ENCODE measurements at places on chromosomes 7 and 10.

- DNase-seq = no peak
Observed at GRCh38 chr10:86449926-86450558, 71.5 kb downstream of the WAPL start.

DNA sequence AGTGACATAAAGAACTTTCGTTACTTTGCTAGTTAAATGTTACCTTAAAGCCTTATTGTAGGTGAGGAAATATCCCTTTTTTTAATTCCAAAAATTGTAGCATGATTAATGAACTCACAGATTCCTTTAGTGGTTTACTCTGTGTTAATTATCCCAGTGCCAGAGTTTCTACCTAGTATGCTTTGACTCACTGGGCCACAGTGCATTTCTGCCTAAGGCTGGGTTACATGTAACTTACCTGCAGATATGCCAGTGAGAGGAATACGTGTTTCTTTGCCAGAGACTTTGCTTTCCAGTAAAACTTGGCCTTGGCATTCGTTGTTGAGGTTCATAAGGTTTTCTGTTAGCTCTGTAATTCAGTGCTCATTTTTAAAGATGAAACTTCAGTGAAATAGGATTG, 380.8 kb upstream of the LRGUK start:
- no peak for DNase-seq

DNA sequence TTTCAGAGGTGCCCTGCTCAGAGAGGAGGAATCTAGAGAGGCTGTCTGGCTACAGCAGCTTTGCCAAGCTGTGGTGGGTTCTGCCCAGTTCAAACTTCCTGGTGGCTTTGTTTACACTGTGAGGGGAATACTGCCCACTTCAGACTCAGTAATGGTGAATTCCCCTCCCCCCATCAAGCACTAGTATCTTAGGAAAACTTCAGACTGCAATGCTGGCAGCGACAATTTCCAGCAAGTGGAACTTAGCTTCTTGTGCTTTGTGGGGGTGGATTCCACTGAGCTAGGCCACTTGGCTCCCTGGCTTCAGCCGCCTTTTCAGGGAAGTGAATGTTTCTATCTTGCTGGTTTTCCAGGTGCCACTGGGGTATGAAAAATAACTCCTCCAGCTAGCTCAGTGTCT, 42.8 kb downstream of the CYP2C8 start:
- DNase-seq = no peak

GRCh38 chr10:69009360-69009759, 20.8 kb downstream of the KIFBP start:
- DNase-seq = no peak

DNA sequence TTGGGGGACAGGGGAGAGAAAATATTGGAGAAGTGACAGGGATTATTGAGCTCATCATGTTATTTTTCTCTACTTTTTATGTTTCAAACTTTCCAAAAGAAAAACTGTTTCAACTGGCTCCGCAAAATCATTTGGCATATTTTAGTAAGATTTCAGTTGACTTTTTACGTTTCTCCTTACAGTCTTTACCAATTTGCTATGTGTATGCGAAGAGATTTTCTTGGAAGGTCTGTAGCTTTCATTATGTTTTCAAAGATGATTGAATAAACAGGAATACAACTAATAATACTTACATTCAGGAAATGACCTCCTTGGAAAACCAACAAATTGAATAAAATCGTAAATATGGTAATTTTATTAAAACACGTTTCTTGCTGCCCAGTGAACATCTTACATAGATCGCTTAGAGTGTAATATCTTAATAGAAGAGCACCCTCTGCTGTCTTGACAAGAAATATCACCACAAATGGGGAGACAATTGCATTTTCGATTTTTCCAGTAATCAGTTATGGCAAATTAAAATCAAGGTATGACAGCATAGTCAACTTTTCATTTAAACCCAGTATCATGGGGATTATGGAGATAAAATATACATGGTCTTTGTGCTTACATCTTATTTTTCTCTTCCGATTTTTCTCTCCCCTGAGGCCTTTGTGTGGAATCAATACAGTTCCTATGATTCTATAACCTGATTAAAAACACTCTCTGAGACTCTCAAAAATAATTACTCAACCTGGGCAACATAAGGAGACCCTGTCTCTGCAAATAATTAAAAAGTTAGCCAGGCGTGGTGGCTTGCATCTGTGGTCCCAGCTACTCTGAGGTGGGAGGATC, 43.1 kb downstream of the MBL2 start:
- DNase-seq = no peak

GRCh38 chr10:3852147-3852904, 67.3 kb upstream of the KLF6 start:
- peak; percentile 90 for DNase-seq

GRCh38 chr7:56081626-56082340, 11.0 kb downstream of the PHKG1 start:
- no peak for DNase-seq

All from brain pericyte (primary cell).